ENCODE measurements at places on chromosomes 6 and 20.

GRCh38 chr6:6004390-6004995 is 2.2 kb downstream of the NRN1 start:
- DNase-seq = no peak

DNA sequence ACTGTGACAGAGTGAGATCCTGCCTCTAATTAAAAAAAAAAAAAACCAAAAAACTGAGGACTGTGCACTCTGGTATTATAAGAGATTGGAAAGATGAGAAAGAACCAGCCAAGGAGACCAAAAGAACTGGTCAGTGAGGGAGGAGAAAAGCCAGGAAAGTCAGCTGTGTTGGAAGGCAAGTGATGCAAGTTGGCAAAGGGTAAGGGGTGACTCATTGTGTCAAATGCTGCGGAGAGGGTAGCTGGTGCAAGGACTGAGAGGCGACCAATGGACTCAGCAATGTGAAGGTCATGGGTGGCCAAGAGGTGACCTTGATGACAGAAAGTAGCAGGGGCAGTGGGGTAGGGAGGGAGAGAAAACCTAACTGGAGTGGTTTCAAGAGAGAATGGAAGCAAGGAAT is 27.4 kb upstream of the LRRN4 start:
- no peak for DNase-seq

DNA sequence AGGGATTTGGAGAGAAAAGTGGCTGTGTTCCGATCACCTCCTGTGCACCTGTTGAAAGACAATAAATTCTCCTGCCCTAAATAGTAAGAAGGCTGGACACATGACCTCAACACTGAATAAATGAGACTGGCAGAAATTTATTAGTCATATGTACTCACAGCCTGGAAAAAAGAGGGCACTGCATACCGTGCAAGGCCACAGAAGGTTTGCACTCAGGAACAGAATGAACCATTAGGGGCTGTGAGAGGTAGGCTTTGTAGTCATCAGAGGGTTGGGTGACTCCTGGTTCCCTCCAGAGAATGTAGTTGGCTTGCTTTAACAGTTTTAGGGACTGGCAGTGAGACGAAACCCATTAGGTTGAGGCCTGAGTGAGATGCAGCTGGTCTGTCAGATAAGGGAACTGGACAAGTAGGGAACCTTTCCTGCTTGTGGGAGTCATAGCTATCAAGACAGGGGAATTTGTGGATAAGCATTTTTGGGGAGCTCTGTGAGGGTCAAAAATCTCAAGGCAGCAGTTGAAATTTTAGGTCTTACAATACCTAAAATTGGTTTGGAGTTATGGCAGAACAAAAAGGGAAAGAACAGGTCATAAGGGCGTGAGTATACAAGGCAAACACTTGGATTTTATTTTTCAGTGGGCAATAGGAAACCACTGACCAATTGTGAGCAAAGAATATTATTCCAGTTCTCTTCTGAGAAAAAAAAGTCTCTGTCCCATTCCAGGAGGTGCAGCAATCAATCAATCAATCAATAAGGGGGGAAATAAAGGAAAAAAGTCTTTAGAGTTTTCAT is 67.9 kb upstream of the BTN3A2 start:
- no peak for DNase-seq

GRCh38 chr6:20647585-20647984 is 113.3 kb downstream of the CDKAL1 start:
- no peak for DNase-seq

GRCh38 chr6:45105170-45105820 is 222.8 kb upstream of the RUNX2 start:
- DNase-seq = no peak

DNA sequence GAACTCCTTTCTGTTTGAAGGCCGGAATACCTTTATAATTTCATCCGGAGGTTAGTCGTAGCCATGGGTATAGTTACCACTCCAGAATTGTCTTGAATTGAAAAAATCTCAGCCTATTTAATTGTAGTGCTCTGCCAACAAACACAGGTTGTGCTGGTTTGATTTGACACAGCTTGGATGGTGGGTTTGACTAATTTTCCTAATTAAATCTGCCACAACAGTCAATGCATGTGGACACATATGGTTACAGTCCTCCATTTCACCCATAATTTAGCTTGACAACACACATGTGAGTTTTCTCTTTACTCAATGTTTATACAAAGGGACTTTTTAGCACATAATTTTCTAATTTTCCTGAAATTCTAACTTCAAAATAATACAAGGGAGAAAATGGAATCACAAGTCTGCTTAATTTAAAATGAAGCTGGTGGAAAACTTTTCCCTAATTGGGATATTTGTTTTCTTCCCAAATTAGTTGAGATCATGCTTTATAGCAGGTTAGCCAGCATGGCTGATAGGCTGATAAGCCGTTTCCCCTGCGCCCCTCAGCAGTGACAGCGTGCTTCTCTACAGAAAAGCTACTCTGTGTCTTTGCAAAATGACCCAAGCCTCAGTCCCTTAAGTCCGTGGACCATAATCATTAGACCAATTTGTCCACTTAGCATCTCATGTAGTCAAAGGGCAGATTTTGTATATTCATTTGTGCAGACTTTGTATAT is 463.5 kb upstream of the FLRT3 start:
- DNase-seq = no peak

DNA sequence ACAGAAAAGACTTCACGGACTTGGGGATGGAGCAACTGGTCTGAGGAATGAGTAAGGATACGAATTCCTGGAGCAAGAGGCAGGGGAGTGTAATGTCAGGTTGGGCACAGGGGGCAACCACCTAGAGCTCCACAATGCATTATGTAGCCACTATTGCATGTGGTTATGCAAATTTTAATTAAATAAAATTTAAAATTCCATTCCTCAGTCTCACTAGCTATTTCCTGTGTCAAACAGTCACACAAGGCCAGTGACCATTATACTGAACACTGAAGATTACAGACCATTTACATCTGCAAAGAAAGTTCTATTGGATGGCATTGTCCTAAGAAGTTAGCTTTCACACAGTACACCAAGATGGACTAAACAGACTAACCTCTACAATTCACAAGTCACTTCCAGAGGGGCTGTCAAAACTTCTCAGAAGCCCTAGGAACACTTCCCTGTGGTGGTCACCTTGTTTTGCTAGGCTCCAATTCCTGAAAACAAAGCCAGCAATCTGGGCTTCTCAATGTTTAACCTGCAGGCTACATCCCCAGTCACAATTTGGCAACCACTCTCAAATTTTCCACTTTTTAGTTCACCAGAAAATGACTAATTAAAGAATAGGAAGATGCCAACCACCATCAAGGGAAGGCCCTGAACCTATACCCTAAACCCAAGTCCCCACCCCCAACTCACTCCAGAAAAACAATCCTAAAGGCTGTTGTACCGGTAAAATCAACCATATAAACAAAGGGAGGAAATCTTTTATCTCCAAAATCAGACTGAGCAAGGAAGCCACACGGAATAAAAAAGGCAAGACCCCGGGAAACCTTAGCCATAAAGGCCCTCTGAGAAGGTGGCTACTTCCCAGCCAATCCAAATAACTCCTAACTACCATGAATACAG is 34.2 kb upstream of the C20orf203 start:
- no peak for DNase-seq

GRCh38 chr20:47843886-47844567 is 58.7 kb upstream of the SULF2 start:
- DNase-seq = no peak

DNA sequence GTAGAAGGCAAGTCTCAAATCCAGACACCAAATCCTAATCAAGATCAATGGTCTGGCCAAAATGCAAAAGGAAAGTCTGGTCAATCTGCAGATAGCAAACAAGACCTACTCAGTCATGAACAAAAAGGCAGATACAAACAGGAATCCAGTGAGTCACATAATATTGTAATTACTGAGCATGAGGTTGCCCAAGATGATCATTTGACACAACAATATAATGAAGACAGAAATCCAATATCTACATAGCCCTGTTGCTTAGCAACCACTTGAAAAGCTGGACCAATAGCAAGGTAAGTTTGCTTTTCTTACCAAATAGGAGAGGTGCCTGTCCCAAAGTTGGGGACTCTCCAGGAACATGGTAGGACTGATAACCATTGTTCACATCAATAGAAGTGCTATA is 2.0 kb downstream of the SEMG2 start:
- no peak for DNase-seq

GRCh38 chr20:37102571-37102970 is 6.8 kb upstream of the RBL1 start:
- no peak for DNase-seq

DNA sequence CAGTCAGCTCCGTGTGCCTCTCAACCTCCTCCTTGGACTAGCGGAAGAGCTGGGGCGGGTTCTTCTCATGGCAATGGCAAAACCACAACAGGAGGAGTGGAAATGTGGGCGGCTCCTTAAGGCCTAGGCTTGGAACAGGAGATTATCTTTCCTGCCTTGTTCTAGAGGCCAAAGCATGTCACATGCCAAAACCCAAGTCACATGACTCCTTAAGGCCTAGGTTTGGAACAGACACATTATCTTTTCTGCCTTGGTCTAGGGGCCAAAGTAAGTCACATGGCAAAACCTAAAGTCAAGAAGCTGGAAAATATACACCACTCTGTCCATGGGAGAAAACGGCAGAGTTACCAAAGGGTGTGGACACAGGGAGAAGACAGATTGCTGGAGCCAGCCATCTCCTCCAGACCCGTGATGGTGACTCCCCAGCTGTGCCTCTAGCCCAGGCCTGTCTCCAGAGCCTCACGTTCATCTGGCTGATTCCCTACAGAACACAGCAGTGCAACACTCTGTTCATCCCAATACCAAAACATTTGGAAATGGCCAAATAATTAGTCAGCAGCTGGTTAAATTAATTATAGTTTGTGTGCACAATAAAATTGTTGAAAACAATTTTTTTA is 34.2 kb downstream of the ANKRD60 start:
- DNase-seq = no peak

DNA sequence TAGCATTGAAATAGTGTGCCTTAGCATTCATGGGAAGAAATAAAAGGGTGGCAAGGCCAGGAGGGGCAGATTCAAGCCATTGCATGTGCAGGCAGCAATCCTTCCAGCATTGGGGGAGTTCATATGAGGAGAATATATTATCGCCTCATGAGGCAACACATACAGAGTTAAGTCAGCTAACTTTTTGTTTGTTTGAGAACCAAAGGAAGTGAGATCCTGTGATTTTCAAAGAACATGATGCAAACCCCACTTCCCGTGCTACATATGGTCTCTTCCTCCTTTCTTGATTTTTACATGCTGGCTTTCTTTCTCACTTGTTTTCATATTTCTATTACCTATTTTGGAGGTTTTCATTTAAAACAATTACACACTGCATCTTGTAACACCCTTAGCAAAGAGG is 579.7 kb upstream of the ARID1B start:
- no peak for DNase-seq

DNA sequence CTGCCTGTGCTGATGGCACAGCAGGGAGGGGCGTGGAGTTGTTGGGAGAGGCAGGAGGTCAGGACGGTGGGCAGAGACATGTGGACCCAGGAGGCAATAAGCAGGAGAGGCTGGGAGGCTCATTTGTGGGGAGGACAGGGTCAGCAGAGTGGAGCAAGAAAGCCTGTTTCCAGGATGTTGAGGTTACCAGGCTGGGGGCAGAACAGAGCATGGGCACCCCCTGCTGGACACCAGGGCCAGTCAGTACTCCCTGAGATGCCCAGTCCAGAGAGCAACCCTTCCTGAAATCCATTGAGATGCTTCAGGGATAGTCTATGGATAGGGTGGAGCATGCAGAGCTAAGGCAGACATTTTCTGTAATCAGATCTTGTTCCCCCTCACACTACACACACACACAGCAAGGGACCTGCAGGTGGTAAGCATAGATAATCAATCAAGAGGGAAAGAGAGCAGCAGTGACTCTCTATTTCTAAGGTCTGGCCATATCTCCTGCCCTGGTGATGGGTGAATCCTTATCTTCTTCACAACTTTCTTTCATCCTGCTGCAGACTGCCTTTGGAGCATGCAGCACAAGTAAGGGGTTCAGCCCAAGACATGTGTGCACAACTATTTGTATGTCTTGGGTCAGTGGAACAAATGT is 41.7 kb downstream of the MOCS1 start:
- no peak for DNase-seq

Data from stimulated activated CD4-positive, alpha-beta T cell treated with anti-CD3 and anti-CD28 coated beads, Interleukin-1b, Interleukin-23, amount 100 ng/mL, for 4 hours (primary cell).